Caudate nucleus (tissue), 63 donors: ENCODE measurements at places on chromosomes 7 and 10.

DNA sequence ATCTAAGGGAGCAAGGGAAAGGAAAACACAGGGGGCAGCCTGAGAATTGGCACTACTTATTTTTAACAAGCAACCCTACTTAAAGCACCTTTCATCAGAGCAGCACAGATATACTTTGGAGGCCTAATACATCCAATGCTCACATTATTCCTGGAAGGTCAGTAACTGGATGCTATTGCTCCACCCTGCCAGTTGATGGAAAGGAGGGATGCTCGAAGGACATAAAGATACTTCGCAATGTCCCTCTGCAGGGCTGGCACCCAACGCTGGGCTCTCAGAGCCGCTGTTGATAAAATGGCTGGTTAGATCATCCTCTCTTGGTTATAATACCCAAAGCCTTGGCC lies 307.9 kb upstream of the AOAH start:
- DNase-seq: no peak

- DNase-seq: peak; percentile 99
Observed at GRCh38 chr7:76359111-76359977, 553 bp upstream of the YWHAG start.

DNA sequence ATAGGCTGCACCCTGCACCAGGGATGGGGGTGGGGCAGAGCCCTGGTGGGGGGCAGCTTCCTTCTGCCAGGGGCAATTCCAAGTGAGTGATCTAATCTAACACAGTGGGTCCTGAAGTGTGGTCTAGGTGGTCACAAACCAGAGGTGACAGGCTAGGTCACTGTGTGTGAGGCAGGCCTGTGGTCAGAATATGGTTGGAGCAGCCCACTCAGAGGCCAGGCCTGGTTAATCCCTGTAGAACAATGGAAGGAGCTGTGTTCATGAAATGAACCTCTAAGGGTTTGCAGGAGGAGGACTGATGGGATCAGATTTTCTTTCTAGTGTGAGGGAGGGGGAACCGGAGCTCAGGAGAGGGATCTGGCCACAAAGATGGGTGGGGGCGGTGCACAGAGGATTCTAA lies 10.0 kb upstream of the TSPAN14 start:
- DNase-seq: no peak

- no peak for DNase-seq
Observed at GRCh38 chr10:30555465-30555864, 74.1 kb downstream of the LYZL2 start.

DNA sequence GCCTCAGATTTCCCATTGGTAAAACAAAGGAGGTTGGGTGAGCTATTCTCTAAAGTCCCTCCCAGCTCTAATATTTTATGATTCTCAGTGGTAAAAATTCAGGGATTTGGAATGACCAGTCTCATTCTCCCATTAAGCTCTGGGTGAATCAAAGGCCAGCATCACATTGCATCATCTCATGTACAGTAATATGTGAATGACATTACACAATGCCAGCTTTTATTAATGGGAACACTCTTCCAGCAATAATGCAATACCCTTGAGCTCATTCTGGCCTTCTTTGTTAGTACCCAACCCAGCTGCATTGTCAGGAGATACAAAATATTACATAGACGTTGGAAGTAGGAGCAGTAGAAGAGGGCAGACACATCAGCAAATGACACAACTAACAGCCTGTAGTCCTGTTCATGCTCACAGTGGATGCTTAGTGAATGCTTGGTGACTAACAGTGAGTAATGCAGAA lies 100.0 kb upstream of the EGR2 start:
- no peak for DNase-seq

- DNase-seq: no peak
Observed at GRCh38 chr10:49183596-49184542, 4.3 kb downstream of the TMEM273 start.

- no peak for DNase-seq
Observed at GRCh38 chr7:81791568-81792518, 22.0 kb upstream of the HGF start.

GRCh38 chr10:123287594-123288247 lies 133.5 kb downstream of the BUB3 start:
- DNase-seq: no peak

- DNase-seq: no peak
Observed at GRCh38 chr7:123319911-123320310, 120.1 kb upstream of the SLC13A1 start.

DNA sequence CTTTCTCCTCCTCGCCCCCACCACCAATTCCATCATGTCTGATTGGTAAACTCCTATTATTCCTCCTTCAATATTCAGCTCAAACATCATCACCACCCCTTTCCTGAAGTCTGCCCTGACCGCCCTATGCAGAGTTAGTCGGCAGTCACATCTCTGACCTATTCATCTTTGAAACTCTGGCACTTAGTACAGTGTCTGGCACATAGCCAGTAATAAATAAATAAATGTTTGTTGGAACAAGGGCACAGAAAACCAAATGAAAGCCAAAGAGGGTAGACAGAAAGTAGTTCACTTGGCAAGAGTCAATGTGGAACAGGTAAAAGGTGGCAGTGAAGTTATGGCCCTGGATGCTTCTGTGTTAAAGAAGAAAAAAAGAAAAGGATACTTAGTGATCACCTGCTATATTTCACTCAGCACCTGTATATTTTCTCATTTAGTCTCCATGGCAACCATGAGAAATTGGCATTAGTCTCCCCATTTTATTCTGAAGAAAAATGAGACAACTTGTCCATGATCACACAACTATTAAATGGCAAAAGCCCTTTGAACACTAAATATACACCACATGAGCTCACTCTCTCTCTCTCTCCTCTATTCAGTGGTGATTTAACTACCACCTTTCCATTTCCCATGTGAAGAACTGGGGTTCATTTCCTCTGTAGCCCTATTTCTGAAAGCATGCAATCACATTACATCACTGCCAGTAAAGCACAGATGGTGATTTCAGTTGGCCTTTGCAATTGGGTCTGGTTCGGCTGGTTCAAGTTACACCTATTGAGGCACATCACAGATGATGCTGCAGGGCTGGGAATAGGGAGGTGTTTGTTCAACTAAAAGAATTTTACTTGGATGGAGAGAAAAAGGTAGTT lies 25.3 kb downstream of the CHCHD3 start:
- DNase-seq: no peak

DNA sequence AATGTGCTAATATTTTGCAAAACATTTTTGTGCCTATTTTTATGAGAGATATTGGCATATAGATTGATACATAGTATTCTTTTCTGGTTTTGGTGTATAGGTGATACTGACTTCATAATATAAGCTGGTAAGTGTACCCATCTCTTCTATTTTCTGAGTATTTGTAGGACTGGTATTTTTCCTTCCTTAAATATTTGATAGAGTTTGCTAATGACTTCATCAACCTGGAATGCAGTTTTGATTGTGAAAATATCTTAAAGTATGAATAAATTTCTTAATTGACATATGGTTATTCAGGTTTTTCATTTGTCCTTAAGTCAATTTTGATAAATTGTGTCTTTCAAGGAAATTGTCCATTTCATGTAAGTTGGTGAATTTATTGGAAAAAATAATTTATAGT lies 6.1 kb upstream of the SCRN1 start:
- DNase-seq: no peak

GRCh38 chr7:922334-923107 lies 32.0 kb downstream of the ADAP1 start:
- DNase-seq: no peak

GRCh38 chr7:156969972-156970420 lies 20.5 kb downstream of the NOM1 start:
- DNase-seq: no peak

- no peak for DNase-seq
Observed at GRCh38 chr10:79331709-79332108, 15.6 kb upstream of the PPIF start.

GRCh38 chr7:149432121-149432691 lies 28.7 kb downstream of the ZNF777 start:
- no peak for DNase-seq

GRCh38 chr10:63712717-63713115 lies 191.5 kb downstream of the REEP3 start:
- DNase-seq: no peak

DNA sequence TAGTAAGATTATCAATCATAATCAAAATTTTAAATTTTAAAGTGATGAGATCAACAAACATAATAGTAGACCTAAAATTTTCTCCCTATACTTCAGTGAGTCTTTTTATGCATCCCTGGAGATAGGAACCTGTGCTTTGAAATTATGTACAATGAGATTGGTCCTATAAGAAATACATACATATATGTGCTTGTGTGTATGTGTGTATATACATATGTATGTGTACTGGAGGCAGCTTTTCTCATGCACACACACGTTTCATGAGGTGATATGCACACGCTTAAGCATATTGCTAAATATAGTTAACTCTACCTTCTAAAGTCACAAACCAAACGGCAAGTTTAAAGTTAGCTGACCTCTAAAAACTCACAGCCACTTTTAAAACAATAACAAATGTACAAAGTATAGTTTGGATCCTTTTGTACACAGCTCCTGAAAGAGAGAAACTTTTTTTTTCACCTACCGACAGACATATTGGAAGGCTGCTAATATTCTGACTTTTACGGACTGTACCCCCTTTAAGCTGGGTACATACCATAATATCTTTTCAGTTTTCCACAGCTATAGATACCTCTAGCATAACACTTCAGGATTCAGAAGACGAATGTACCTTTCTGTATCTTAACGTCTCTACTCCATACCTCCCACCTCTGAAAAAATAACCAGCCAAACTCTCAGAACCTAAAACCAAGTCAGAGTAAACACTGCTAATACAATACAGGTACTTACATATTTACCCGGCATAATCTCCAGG lies 3.3 kb downstream of the ITGB1 start:
- no peak for DNase-seq

- no peak for DNase-seq
Observed at GRCh38 chr10:129641351-129641750, 174.3 kb downstream of the MGMT start.
